ENCODE measurements at places on chromosomes 7 and 10.

DNA sequence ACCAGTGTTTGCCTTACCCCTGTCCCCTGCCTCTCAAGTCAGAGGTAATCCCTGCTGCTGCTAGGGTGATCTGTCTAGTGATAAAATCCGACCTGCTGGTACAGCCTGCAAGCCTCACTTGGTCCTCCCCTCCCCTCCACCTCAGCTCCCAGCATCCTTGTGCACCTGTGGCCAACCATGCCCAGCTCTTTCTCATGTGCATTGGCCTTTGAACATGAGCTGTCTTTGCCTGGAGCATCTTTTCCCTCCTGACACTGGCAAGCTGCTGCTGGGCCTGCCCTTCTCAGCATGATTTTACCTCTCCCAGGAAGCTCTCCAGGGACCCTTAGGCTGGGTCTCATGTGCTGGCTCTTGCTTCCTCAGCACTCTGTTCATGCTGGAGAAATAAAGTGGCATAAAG, 51.3 kb upstream of the CXCL12 start:
- no peak for DNase-seq

GRCh38 chr10:103759100-103759781, 96.1 kb downstream of the SH3PXD2A start:
- no peak for DNase-seq

- no peak for DNase-seq
Observed at GRCh38 chr7:66845379-66846095, 75.5 kb upstream of the TMEM248 start.

DNA sequence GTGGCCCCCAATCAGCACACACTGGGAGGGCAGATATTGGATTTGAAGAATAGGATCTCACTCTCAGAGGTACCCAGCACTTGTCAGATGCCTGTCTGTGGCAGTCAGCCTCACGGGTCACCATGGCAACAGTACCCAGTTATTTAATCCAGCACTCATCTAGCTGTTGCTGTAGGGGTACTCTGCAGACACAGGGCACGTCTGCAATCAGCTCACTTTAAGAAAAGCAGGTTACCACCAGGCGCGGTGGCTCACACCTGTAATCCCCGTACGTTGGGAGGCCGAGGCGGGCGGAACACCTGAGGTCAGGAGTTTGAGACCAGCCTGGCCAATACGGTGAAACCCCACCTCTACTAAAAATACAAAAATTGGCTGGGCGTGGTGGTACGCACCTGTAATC, 11.9 kb downstream of the SFXN4 start:
- no peak for DNase-seq

- DNase-seq, result no peak
Observed at GRCh38 chr7:36232971-36233550, 80.0 kb downstream of the EEPD1 start.

DNA sequence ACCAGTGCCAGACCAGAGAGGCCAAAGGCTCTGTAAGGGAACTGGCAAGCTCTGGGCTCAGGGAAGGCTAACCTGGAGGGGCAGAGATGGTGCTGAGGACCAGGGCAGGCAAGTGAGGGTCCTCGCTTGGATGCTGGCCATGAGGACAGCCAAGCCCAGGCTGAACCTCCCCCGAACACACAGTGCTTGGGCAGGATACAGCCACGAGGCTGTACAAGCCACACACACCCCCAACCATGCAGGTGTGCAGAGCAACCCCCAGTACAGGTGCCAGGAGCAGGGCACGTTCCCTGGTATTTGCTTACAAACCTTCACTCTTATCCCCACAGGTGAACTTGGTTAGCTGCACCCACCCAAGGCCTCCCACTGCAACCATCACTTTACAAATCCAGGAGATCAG, 185.7 kb downstream of the GRID1 start:
- no peak for DNase-seq

DNA sequence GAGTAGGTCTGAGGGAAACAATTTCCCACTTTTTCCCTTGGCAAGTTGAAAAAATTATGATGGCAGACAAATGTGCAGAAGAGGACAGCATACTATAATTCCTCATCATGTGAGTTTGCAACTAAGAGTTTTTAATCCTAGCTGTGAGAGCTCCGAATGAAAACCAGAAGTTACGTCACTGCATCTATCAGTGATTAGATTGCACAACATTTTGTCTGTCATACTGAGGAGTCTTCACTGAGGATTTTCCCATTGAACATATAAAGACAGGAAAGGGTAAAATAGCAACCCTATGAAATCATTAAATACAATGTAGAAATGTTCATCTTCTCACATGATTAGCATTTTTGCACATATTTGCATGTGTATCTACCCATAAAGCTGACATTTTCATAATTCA, 45.8 kb downstream of the ZNF736 start:
- no peak for DNase-seq

- DNase-seq, result no peak
Observed at GRCh38 chr10:63464402-63465292, 1.1 kb downstream of the JMJD1C start.

- DNase-seq, result no peak
Observed at GRCh38 chr10:90148116-90148855, 446.9 kb downstream of the KIF20B start.

DNA sequence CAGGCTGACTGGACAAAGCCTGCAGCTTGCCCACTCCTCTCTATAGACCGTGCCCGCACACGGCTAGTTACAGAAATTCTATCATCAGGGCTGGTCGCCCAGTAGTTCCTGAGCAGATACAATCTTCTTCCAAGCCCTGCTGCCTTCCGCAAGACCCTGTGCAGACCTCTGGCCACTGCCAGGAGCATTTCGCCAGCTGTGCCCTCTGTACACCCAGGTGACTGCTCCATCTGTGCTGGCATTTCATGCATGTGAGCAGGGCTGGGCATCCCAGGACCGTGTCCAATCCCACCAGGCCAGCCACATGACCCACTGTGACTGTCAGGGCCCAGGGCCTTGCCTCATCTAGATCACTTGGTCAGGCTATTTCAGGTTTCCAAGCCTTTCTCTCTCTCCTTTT, 36.9 kb downstream of the HSPA12A start:
- DNase-seq, result no peak

DNA sequence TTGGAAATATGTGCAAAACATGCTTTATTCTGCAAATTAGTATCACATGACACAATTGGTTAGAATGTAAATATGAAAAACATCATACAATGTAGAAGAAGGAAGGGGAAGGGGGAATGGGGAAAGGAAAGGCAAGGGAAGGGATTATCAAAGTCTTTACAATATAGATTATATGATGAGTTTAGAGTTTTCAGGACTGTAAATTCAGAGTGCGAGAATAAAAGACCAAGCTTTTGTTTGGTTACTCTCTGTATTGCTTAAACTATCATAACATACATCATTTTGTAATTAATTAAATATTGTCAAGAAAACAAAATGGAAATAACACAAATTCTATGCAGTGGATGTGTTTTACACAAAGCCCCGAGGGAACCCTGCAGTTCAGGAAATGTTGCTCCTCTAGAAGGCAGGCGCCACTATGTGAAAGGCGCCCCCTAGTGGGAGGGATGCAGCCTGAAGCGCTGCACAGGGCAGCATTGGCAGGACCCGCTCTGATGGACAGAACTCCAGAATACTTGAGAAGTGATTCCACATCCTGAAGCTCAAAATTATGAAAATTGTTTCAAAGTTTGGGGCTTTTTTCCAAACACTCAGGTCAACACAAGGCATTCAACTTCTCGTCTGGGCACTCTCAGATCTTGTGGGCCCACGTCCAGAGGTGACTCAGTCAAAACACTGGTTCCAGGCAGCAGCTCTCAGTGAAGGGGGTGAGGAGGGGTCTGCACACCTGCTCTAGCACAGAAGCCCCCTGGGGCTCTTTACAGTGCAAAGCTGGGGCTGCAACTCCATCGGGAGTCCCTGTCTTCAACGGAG, 31.6 kb upstream of the TMEM254 start:
- DNase-seq, result peak; percentile 63

DNA sequence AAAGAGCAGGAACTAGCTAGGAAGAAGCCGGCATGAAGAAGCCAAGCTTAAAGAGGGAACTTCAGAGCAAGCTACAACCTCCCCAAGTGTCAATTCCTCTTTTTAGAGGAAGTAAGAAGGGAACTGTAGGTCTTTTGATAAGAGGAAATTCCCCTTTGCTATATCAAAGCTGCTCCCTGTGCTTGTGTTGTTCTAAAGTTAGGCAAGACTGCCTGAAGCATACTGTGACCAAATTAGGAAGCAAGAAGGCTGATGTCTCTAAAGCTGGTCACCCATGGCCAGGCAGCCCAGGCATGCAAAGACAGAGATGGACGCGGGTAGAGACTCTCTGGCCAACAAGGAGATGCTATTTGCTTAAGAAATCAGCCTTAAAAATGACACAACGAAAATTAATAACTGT, 87.9 kb downstream of the RNF216 start:
- no peak for DNase-seq

- no peak for DNase-seq
Observed at GRCh38 chr10:62842983-62843382, 26.8 kb upstream of the EGR2 start.

DNA sequence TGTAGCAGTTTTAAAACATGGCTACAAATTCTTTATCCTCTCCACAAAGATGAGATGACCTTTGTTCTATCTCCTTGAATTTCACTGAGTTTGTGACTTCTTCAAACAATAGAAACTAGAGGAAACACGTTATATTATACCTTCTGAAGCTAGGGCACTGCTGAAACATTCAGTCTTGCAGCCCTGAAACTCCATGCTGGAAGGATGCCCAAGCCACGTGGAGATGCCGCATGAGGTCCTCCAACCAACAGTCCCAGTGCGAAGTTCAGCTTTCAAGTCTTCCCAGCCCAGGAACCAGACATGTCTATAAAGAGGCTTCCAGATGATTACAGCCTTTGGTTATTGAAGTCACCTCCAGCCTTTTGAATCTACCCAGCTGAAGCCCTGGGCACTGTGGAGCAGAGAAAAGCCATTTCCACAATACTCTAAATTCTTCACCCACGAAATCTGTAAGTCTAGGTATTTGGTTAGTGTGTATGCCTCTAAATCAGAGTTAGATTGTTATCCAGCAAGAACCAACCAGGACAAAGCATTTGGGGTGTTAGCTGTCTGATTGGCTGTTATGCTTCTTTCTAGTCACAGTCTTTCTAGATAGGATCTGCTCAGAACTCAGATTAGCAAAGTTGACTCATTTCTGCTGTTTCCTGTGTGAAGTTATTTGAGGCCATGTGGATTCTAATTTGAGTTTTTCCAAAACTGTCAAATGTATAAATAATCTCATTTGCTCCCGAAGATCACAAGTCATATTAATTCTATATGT, 186.5 kb upstream of the TMEM72 start:
- no peak for DNase-seq

GRCh38 chr10:23439452-23439960, 631 bp downstream of the OTUD1 start:
- DNase-seq, result peak; percentile 25

- DNase-seq, result no peak
Observed at GRCh38 chr7:96273716-96274115, 48.2 kb downstream of the SLC25A13 start.

GRCh38 chr10:113052076-113052830, 102.2 kb downstream of the TCF7L2 start:
- DNase-seq, result no peak

GRCh38 chr10:43255634-43256431, 11.0 kb downstream of the RASGEF1A start:
- peak; percentile 16 for DNase-seq

DNA sequence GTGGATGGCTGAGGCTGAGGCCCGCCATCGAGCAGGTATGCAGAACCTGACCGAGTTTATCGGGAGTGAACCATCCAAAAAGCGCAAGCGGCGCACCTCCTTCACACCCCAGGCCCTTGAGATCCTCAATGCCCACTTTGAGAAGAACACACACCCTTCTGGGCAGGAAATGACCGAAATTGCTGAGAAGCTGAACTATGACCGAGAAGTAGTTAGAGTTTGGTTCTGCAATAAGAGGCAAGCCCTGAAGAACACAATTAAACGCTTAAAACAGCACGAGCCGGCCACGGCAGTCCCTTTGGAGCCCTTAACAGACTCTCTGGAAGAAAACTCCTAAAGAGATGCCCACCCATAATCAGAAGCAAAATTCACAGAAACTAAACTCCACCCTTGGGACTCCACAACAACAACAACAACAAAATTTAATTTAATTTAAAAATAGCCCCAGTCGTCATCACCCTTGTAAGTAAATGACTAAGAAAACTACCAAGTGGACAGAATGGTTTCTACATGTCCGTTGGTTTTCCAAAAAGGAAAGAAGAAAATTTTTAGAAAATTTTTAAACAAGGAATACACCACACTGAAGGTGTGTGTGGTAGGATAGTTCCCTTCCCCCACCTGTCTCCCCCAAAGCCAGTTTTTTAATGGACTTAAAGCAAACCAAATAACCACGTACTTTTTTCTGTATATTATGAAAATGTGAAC, 101.7 kb upstream of the YAE1 start:
- no peak for DNase-seq

GRCh38 chr7:27966219-27966780, 214.3 kb downstream of the JAZF1 start:
- DNase-seq, result no peak

Measured in activated CD4-positive, alpha-beta T cell treated with anti-CD3 and anti-CD28 coated beads, Interleukin-2, amount 50 U/mL, for 4 hours (primary cell).